Prostate gland (tissue), 2 donors: ENCODE measurements at places on chromosomes 16 and 17. TPM values are rescaled to one million over a fixed set of nuclear protein-coding genes. Genes with fewer than 3 reads are reported as not detected.

DNA sequence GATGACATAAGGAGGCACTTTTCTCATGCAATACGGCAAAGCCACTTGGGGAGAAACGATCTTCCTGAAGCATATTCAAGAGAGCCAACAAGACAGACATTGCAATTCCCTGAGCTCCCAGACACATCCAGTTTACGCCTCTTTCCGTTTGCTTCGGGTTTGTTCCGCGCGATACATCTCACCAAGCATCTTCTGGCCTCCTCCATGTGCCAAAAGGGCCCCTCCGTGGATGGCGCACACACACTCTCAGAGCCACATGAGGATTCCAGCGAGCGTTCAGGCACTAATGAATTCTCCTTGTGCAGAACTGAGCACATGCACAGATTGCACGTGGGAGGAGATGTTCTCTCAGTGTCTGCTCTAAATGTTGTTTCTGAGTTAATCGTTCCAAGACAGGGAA lies 146.7 kb upstream of the SHISA6 start:
- no peak for DNase-seq
- H3K4me1 ChIP-seq = no peaks in the 10 kb centered on the region
- no peaks in the 10 kb centered on the region for H3K36me3 ChIP-seq
- no peaks in the 10 kb centered on the region for H3K27me3 ChIP-seq
- no peak overlapping the region for H3K4me3 ChIP-seq

DNA sequence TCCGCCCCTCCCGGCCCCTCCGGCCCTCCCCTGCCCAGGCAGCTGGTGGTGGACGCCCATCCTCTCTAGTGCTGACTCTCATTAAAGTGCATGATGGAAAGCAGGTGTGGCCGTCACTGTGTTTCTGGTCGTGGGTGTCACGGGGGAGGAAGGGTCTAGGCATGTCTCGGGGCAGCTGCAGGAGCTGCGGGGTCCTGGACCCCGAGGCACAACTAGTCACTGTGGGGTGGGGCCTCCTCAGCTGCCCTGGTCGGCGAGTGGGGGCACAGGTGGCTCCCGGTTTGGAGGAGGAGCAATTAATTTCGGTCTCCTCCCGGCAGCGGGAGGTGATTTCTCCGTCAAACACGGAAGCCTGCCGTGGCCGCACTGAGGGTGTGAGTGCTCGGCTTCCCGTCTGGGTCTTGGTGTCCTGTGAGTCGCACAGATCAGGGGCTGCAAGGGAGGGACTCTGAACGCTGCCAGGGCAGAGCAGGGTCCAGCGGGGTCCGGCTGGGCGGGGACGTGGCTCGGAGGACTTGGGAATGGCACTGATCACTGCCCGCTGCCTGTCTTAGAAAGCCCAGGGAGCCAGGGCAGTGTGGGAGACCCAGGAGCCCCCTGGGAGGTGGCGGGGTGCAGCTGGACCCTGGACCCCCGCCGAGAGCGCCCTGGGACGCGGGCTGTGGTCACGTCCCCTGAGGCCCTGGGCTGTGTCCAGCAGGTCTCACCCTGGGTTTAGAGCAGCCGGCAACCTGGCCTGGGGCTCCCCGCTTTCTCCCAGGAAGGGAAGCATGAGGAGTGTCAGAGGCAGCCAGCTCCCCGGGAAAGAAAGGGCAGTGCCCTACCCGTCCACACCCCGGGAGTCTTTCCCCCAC lies 3.3 kb downstream of the TPSD1 start:
- no peaks in the 10 kb centered on the region for H3K36me3 ChIP-seq
- DNase-seq = no peak
- H3K4me1 ChIP-seq = no peaks in the 10 kb centered on the region
- no peak overlapping the region for H3K27ac ChIP-seq

Gene NLRC3
- 0.85 TPM for total RNA-seq

Gene TEX19
- not detected for total RNA-seq

Gene LIMD2
- 51.9 TPM for total RNA-seq
